Right hindlimb (tissue), 1 donor: ENCODE measurements at places on chromosomes 2 and 18.

DNA sequence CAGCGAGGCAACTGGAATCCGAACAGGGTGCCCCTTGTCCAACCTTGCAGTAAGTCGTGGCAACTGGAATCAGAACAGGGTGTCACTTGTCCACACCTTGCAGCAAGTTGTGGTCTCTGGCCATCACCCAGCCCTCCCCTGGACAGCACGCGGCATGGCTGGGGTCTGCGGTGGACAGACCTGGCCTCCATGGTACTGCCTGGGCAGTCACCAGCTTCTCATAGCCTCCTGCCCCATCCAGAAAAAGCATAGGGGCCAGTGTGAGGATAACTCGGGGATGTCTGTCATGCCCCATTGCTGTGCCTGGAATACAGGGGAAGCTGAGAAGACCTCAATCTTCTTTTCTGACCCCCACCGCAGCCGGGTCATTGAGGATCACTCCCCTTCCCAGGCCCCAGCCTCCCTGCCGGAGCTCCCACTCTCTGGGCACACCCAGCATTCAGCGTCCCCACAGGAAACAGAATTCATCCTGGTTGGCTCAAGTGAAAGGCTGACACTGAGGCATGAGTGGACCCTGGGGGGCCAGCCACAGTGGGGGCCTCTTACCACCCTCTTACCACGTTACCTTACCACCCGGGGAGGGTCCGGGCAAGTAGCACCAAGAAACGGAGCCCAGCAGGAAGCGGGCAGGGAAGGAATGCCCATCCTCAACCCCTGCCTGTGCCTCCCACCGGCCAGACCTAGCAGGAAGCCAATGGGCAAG, 68.0 kb upstream of the RAB6C start:
- no peak for DNase-seq

- DNase-seq, result no peak
Observed at GRCh38 chr2:108133457-108133856, 106.3 kb upstream of the SULT1C3 start.

- no peak for DNase-seq
Observed at GRCh38 chr2:50838316-50838715, 193.6 kb downstream of the NRXN1 start.

DNA sequence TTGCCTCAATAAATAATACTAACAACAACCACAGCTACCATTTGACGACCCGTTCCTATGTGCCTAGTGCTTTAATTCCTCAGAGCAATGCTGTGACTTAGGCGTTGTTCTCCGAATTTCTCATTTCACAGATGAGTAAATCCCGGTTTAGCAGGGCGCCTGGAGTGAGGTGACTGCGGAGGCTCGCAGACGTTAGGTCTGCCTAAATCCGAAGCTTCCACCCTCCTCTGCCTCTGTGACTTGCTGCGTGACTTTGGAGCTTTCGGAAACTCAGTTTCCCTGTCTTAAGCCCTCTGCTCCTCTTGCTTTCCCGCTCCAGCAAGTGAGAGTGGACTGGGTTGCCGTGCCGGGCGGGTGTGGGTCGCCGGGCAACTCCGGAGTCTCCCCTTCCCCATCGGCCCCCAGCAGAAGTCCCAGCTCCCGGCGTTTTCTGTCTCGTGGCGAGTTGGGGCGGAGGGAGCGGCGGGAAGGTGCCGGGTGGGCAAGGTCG, 711 bp upstream of the ATOH8 start:
- DNase-seq, result no peak

- no peak for DNase-seq
Observed at GRCh38 chr2:100222844-100223243, 80.5 kb upstream of the AFF3 start.
